ENCODE measurements at places on chromosomes 5 and 9.

DNA sequence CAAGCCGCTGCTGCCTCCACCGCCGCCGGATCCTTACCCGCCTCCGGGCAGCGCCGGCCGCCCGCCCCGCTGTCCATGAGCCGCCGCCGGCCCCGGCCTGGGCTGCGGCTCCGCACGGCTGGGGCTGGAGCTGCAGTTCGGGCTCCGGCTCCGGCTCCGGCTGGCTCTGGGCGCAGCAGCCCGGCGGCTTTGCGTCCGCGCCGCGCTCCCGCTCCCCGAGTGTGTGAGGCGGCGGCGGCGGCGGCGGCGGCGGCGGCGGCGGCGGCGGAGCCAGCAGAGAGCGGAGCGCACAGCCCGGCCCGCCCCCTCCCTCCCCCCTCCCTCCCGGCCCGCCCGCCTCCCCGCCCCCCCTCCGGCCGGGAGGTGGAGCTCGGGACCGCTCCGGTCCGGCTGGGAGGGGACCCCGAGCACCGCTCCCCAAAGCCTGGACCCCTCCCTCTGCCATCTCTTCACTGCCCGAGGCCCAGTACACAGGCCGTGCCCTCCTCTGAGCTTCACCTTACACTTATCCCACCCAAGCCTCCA, at the start of gene PCDH1:
TSS of gene PCDH1 (minus strand) at position 225 of the 525 bp plus-strand sequence. CDS start at position 77, 148 bp downstream.
- no peak for DNase-seq

GRCh38 chr5:176527246-176528222, 9.7 kb downstream of the RNF44 start:
- no peak for DNase-seq

DNA sequence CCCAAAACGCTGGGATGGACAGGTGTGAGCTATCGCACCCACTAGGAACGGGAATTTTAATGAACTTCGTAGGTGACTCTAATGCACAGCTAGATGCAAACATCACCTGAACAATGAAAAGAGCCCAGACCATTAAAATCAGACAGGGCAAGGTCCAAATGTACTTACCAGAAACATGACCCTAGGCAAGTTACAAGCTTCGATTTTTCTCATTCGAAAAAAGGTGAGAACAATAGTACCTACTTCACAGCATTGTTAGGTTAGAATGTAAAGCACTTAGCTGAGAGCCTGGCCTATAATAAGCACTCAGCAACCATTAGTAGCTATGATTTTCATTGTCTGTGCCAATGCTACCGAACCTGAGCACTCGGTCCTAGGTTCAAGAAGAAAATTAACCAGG, 5.8 kb upstream of the KLHL3 start:
- DNase-seq: no peak

DNA sequence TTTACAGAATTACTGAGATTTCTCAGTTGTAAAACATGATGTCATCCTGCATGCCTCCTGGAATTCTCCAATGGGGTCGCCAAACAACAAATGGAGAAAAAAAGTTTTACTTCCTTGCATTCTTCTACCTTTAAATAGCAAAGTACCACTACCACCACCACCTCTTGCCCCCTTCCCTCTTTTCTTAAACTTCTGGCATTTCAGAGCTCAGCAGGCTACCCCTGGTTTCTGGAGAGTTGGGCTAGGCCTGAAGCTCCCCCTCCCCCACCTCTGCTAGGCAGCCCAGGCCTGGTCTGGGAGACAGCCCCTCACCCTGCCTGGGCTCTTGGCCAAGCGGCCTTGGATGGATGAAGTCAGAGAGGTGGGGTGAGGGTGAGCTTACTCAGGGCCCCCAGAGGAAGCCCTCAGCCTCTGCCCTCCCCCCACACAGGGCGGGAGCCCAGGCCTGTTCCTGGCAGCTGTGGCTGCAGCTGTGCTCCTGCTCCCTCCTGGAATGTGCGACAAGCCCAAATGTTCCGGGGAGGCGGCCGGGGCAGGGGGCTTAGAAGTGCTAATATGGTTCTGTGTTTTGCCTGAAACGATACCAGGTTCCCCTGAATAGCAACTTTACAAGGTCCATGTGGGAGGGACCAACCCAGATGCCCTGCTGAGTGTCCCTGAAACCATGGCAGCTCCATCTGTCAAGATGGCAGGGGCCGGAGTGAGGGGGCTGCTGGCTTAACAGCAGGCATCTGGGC, 6.0 kb upstream of the CCIN start:
- no peak for DNase-seq

DNA sequence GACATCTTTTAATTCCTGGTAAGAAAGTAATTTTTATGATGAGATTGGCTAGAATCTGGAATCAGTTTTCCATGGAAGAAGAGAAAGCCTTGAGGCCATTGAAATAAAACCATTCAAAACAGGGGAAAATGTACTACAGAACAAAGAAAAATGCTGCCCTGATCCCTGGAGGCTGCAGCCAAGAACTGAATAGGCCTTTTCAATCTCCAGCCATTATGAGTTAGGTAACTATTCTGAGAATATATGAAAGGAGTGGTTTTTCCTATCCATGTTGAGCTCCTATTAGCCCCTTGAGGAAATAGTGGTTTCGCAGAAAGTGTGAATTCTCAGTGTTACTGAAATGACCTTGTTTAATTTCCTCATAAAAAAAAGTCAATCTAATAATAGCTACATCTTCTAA, 408.5 kb upstream of the GRAMD2B start:
- DNase-seq: no peak

DNA sequence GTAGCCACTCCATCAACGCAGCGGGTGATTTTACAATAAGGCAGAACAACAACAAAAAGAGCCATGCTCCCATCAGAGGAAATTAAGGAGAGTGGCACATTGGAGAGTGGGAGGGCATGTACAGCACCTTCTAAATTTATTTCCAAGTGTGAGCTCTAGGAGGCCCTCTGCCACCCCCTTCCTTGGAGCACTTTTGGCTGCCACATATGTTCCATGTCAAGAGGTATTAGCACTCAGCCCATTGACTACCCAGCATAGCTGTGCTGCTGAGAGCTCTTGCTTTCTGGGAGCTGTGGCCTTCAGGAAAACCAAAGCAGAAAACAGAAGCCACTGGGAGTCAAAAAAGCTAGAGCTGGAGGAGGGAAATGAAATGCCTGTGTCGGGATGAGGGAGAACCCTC, 200.2 kb upstream of the PANK3 start:
- no peak for DNase-seq

DNA sequence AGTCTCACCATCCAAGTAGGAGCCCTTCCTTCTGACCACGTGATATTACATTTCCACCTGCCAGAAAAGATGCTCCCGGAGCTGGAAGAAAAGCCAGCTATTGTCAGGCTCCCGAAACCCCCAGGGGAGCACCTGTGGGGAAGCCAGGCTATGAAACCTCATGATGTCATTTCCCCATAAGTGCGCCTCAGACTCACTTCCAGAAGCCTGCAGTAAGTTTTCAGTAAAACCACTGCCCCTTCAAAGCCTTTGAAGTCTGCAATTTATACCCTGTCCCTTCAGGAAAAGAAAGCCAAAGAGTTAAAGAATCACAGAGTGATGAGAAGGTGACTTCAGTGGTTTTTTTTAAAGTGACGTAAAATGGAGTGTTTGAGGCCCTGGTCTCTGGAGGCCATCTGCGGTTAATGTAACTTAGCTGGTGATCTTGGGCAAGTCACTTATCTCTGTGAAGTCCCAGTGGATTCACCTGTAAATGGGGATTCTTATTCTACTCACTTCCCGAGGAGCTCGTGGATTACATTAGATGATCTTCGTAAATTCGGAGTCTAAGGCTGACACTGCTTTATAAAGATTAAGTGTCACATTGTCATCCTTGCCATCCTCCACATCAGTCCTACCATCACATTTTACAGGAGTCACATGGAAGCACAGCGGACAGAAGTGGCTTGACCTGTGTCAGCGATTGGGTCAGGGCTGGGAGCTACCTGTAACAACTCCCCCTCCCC, 2.6 kb upstream of the SEMA6A start:
- DNase-seq: no peak

DNA sequence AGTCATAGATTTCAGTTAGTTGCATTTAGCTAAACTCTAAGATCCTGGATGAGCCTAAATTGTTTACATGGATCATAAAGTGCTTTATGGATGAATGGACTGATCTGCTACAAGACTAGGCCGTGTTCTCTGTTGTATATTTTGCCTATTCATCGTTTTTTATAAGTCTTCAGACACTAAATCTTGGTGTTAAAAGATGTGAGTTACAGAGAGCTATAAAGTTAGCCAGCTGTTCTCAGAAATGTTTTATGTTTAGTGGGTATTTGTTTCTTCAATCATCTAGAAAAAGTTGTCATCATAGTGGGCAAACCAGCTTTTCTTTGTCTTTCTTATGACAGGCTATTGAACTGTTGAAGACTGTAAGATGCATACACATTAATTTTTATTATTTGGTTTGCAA, 585.8 kb upstream of the SEMA6A start:
- no peak for DNase-seq

DNA sequence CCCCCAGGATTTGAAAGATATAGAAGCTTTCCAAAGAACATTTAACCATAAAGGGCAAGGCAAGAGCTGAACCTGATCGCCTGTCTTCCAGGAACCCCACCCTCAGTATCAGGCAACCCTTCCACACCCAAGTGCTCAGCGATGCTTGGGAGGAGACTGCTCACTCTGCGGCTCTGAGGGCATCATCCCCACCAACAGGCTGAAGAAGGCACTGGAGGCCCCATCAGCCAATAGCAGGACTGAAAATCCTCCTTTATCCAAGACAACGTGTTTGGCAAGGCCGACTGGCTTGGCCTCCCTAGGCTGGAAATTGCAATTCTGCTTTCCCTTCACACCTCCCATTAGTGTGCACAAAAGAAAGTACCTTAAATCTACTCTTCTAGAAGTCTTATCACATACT, 1.4 kb upstream of the PPP2CA start:
- no peak for DNase-seq

DNA sequence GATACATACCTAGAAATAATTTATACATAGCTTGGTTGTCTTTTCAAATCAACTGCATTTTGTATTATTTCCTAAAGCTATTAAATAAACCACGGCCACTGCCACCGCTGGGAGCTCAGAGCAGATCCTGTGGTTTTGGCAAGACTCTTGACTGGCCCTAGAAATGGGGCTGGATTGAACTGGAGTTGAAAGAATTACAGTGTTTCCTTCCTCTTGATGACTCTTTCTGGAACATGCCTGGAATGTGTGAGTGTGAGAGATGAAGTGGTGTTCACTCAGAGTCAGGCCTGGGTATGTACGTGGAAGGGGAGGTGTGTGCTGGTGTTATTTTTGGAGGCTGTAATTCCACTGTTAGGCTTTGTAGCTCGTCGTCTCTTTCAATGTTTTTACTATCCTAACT, 45.9 kb downstream of the TEK start:
- DNase-seq: no peak

DNA sequence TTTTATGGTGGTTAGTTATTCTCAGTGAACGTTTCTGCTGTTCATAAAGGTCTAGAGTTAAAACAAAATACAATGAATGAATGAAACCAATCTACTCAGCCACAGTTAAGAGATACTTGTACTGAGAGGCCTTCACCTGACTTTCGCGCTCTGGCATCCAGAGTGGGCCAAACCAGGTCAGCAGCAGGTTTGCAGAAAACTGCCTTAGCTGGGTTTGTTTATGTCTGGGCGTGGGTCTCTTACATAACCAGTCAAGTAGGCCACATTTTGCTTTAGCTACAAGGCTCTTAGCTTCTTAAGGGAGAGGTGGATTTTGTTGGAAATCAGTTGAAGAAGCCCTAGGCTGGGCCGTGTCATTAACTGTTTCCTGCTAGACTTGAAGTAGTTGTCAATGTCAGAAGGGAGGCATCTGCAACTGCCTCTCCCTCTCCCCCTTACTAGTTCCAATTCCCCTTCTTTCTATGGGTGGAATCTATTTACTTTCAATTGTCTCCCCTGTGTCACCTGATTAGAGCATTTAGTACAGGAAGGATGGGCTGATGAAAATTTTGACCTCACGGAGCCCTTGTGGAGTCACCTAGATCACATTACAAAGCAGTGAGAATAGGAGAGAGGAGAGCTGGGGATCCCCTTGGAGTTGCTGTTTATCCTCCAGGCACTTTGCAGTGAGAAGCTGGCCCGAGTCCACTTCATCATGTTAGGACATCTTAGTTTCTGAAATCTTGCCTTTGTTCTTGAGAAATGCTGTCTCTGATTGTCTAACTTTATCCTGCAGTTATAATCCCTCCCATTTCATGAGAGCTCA, 200.5 kb downstream of the ARHGEF28 start:
- DNase-seq: no peak

DNA sequence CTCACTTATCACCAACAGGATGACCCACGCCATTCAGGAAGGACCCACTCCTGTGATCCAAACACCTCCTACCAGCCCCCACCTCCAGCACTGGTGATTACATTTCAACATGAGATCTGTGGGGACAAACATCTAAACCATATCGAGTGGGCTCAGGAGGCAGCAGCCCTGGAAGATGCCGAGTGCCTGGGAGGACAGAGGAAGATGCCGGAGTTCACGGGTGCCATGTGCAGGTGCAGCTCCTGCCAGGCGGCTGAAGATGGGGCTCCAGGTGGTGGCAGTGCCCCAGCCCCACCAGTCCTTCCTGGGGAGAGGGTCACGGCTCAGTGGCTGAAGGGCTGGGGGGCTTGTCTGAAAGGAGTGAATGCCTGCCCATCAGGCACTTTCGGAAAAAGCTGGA, 6.1 kb upstream of the CEP72 start:
- DNase-seq: no peak

- no peak for DNase-seq
Observed at GRCh38 chr9:17614250-17614649, 35.4 kb downstream of the SH3GL2 start.

- DNase-seq: no peak
Observed at GRCh38 chr5:92868442-92868841, 712.6 kb downstream of the NR2F1-AS1 start.

DNA sequence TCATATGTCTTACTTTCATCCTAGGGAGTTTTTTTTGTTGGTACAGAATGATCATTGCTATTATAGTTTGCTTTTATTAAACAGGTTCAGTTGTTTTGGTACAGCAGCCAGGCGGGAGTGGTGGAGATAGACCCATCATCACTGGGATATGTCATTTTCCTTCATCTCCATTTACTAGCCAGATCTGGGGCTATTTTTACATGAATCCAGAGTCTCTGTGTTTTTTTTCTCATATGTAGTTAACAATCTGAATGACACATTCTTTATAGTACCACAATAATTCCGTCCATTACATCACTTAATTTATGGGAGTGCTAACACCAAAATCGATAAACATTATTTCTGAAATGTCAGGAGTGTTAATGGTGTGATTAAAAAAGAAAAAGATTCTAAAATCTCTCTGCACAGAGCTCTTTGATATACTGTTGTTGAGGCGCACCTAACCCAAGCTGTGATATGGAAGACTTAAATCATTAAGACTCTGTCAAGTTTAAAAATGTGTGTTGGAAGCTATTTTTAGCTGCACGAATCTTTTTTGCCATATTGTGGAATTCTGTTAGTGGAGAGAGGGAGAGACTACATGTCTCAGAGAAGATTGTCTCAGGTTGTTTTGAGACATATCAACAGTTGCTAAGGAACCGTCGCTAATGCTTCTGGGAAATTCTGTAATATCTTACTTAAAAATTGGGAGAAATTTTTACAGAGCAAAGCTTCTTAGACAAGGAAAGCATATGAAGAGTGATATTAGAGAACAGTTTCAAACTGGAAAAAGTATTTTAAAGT, 59.6 kb downstream of the RPS23 start:
- no peak for DNase-seq

- no peak for DNase-seq
Observed at GRCh38 chr5:139523635-139524445, 37.3 kb upstream of the UBE2D2 start.

- no peak for DNase-seq
Observed at GRCh38 chr5:147484708-147485020, 25.2 kb downstream of the DPYSL3 start.
